Activated CD4-positive, alpha-beta T cell treated with anti-CD3 and anti-CD28 coated beads, Interleukin-2, amount 10 ng/mL, durations not matched to agents 7 days and 5 days (primary cell): ENCODE measurements at places on chromosomes 13 and 19. TPM values are rescaled to one million over a fixed set of nuclear protein-coding genes. Genes with fewer than 3 reads are reported as not detected.
A peak's percentile ranks its signal among the peaks of the same experiment; 100 is the strongest.

DNA sequence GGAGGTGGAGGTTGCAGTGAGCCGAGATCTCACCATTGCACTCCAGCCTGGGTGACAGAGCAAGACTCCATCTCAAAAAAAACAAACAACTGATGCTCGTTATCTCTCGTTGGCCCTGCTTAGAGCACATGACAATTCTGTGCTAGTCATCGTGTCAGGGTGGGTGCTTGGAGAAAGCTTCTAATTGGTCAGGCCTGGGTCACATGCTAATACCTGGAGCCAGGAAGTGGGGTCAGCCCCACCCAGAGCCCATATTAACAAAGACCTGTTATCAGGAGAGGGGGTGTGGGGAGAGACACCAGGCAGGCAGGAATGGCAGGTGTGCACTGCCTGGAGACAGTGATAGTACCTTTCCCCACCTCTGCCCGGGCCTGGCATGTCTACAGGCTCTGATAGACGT is 84.9 kb downstream of the DPF1 start:
- no peak overlapping the region for H3K4me3 ChIP-seq
- H3K36me3 ChIP-seq = no peaks in the 10 kb centered on the region
- DNase-seq = no peak
- no peak overlapping the region for H3K27ac ChIP-seq
- peaks cover 2% of the 10 kb centered on the region for H3K4me1 ChIP-seq
- no peaks in the 10 kb centered on the region for H3K27me3 ChIP-seq

GRCh38 chr13:90156390-90156789 is 1191.1 kb upstream of the MIR17HG start:
- H3K27me3 ChIP-seq = no peaks in the 10 kb centered on the region
- H3K4me3 ChIP-seq = no peak overlapping the region
- no peaks in the 10 kb centered on the region for H3K4me1 ChIP-seq
- no peak for DNase-seq
- no peaks in the 10 kb centered on the region for H3K36me3 ChIP-seq

DNA sequence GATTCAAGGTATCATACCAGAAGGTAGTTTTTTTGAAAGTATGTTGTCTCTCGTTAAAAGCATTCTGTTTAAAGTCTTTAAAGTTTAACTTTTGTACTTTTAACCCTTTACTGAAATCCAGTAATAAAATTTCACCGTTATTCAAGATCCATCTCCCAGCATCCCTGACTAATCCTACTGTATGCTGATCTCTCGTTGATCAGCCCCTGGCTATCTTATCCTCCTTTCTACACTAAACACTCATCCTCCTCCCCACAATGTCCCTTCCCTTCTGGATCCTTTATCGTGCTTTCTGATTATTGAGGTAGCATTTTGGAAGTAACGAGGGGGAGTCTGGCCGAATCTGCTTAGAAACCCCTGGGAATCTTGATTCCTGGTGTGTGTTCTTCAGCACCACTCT is 1.3 kb downstream of the TPP2 start:
- H3K4me3 ChIP-seq = peak overlapping the region; percentile 95
- peak overlapping the region; percentile 94 for H3K27ac ChIP-seq
- H3K4me1 ChIP-seq = peaks cover 65% of the 10 kb centered on the region
- H3K36me3 ChIP-seq = peaks cover 46% of the 10 kb centered on the region

DNA sequence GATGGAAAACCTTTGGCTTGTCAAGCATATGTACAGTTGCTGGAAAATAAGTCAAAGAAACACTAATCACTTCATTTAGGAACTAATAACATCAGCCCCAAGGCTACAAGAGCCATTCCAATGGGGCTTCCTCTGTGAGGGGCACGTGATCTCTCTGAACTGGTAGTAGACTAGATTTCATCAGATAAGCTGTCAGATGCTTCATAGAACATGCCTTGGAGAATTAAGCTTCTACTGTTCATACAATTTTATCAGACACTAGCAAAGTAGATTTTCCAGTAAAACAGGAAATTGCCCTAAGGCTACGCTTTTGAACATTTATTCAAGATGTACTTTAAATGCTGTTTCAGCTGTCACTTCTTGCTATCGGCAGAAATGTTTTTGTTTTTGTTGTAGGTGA is 107.8 kb downstream of the EDNRB start:
- H3K36me3 ChIP-seq = no peaks in the 10 kb centered on the region
- H3K27ac ChIP-seq = no peak overlapping the region
- peaks cover 4% of the 10 kb centered on the region for H3K27me3 ChIP-seq
- no peak for DNase-seq
- H3K4me3 ChIP-seq = no peak overlapping the region
- H3K4me1 ChIP-seq = peaks cover 4% of the 10 kb centered on the region

The GIPC1 gene
- total RNA-seq = 36.5 TPM

- no peaks in the 10 kb centered on the region for H3K4me1 ChIP-seq
- no peak overlapping the region for H3K27ac ChIP-seq
- DNase-seq = no peak
- no peak overlapping the region for H3K4me3 ChIP-seq
Measured at GRCh38 chr13:34108410-34108809, 290.5 kb downstream of the RFC3 start.

DNA sequence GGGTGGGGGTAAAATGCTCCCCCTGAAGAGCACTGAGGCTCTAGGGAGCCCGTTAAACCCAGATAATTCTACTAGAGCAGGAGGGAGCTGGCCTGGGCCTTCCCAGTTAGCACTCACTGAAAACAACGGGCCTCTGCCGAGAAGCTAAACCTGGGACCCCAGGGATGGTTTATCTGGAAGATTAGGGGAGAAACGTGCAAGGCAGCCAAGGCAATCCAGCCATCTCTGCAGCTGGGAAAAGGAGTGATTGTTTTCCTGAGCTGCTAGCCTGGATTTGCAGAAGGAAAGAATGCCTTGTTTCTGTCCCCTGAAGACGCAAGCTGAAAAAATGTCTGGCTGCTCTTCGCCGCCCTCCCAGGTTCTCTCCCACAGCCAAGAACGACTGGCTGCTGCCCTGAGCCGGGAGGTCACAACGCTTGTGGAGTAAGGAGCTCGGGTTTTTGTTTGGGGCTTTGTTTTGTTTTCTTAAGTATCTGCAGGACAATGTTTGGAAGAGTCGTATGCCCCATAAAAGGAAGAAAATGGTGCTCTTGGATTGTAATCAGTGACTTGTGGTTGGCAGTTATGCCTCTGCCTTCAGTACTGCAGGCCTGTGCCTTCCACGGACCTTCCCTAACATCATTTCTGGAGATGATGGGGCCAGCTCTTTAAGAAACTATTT is 31.5 kb downstream of the COL4A2 start:
- H3K27me3 ChIP-seq = peaks cover 24% of the 10 kb centered on the region
- no peaks in the 10 kb centered on the region for H3K36me3 ChIP-seq
- peaks cover 21% of the 10 kb centered on the region for H3K4me1 ChIP-seq
- DNase-seq = no peak
- H3K4me3 ChIP-seq = no peak overlapping the region

The JAK3 gene
- 176 TPM for total RNA-seq

- H3K36me3 ChIP-seq = no peaks in the 10 kb centered on the region
- H3K27ac ChIP-seq = no peak overlapping the region
- no peaks in the 10 kb centered on the region for H3K4me1 ChIP-seq
- DNase-seq = no peak
- no peaks in the 10 kb centered on the region for H3K27me3 ChIP-seq
Measured at GRCh38 chr13:75120085-75120484, 361.9 kb downstream of the TBC1D4 start.

- DNase-seq = no peak
- peak overlapping the region; percentile 64 for H3K27ac ChIP-seq
- H3K27me3 ChIP-seq = peaks cover 68% of the 10 kb centered on the region
- peaks cover 11% of the 10 kb centered on the region for H3K36me3 ChIP-seq
- H3K4me1 ChIP-seq = peaks cover 14% of the 10 kb centered on the region
Measured at GRCh38 chr13:99968521-99969452, 2.8 kb downstream of the ZIC5 start.

DNA sequence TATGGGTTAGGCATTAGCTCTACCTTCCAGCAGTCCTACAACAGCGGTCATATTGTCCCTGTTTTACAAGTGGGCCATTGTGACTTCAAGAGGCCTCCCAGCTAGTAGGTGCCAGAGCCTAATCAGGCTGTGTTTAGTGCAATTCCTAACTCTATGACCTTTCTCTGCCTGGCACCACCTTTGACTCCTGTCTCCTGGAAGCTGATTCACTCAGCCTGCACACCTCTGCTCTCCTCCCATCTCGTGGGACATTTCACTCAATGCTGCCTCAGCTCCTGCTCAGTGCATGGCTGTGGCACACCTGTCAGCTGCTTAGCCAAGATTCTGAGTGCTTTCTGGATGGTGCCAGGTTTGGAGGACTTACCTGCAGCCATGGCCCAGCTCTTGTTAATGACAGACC is 9.5 kb upstream of the GJB6 start:
- peaks cover 6% of the 10 kb centered on the region for H3K27me3 ChIP-seq
- DNase-seq = no peak
- no peak overlapping the region for H3K27ac ChIP-seq
- H3K4me1 ChIP-seq = peaks cover 3% of the 10 kb centered on the region
- H3K4me3 ChIP-seq = no peak overlapping the region

DNA sequence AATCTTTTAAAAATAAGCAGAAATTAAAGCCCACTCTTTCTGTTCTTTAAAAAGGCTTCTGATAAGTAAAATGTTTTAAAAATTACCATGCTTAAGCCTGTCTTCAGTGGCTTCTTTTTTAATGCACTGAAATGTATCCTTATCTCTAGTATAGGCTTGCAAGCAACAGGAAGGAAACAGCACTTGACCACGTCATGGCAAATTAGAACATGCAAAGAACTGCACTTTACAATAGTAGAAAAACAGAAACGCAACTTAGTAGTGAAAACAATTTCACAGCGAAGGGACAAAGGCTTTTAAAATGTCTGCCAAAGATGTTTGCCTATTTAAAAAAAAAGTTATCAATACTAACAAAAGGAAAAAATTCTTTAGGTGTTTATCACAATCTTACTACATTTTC is 36.3 kb downstream of the ELF1 start:
- peaks cover 58% of the 10 kb centered on the region for H3K4me1 ChIP-seq
- DNase-seq = peak; percentile 80
- peaks cover 42% of the 10 kb centered on the region for H3K36me3 ChIP-seq
- peak overlapping the region; percentile 89 for H3K27ac ChIP-seq
- peak overlapping the region; percentile 96 for H3K4me3 ChIP-seq
- no peaks in the 10 kb centered on the region for H3K27me3 ChIP-seq

The PEG3 gene
- total RNA-seq = not detected

GRCh38 chr13:42394361-42394708 is 122.4 kb downstream of the AKAP11 start:
- no peak for DNase-seq
- peak overlapping the region; percentile 54 for H3K4me3 ChIP-seq
- no peaks in the 10 kb centered on the region for H3K27me3 ChIP-seq
- H3K4me1 ChIP-seq = peaks cover 70% of the 10 kb centered on the region
- peaks cover 11% of the 10 kb centered on the region for H3K36me3 ChIP-seq

The OR7G3 gene
- total RNA-seq = not detected

The PCDH9 gene
- 0.30 TPM for total RNA-seq

The ZNF681 gene
- 4.6 TPM for total RNA-seq

DNA sequence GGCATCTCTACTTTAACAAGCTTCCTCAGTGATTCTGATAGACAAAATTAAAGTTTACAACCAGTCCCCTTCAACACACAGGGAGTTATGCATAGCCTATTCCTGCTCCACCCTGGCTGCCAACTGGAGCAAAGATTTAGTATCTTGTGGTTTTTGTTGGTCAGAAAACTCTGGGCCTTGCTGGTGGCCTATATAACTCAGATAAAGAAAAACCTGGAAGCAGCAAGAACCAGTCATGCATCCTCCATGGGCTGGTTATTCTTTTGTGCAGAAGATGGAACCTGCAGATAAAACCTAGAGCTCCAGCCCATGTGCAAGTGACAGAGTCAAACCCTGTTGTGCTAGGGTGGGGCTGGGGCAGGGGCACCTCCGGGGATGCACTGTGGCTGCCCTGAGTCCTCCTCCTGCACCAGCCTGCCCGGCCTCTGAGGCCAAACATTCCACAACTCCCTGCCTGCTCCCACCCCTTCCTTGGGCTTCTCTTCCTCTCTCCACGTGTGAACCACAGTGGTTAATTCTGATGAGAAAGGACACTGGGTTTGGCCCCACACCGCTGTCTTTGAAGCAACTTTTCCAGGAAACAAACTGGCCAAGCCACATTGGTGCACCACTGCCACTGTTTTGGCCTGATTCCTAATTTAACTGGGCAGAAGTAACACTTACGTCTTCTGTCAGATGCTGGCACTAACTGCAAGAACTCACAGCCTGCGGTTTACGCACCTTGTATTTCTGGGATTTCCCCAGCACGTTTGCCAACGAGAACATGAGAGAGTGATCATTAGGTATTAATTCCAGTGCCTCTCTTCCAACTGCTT is 23.3 kb upstream of the GGACT start:
- no peak overlapping the region for H3K4me3 ChIP-seq
- DNase-seq = no peak
- H3K36me3 ChIP-seq = peaks cover 45% of the 10 kb centered on the region
- H3K27me3 ChIP-seq = no peaks in the 10 kb centered on the region
- H3K4me1 ChIP-seq = peaks cover 25% of the 10 kb centered on the region
